Stimulated activated naive CD8-positive, alpha-beta T cell treated with anti-CD3 and anti-CD28 coated beads, Interleukin-15, Interleukin-2, amounts not matched to agents 100 U/mL and 50 U/mL, for 24 hours (primary cell): ENCODE measurements at places on chromosomes 16 and 17.

DNA sequence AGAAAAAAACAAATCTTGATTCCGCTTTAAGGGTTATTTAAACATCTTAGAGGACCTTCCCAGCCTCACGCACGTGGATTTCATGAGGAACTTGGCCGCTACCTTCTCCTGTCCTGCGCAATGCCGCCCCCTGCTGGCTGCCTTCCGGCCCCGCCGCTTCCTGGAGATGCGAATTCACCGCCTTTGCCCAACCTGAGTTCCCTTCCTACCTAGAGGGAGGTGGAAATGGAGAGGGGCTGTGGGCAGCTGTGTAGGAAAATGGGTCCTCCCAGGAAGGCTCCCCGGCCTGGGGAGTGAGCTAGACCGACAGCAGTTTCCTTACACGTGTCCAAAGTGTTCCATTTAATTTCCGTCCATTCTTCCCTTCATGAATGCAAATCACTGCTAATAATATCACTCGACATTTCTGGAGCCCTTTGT is 1.0 kb upstream of the ABCC12 start:
- peak; percentile 92 for DNase-seq

GRCh38 chr17:67942810-67943209 is 53.5 kb downstream of the C17orf58 start:
- DNase-seq, result peak; percentile 7

GRCh38 chr17:41521574-41522261 is 3.0 kb upstream of the KRT15 start:
- no peak for DNase-seq

DNA sequence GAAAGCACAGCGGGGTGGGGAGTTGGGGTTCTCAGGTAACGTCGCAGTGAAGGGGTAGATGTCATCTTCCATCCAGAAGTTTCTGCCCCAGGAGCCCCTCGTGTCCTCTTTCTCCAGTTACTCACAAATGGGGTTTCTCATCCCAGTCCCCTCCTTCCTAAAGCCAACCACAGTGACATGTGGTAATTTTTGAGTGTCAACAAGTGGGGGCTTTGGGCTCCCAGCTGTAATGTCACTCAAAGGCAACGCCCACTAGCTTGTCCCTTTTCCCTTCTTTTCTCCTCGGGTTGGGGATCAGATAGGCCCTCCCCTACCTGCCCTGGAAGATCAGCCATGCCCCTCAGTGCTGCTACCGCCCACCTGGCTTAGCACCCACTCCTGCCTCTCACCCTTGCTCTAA is 14.4 kb downstream of the IRX5 start:
- DNase-seq, result no peak

DNA sequence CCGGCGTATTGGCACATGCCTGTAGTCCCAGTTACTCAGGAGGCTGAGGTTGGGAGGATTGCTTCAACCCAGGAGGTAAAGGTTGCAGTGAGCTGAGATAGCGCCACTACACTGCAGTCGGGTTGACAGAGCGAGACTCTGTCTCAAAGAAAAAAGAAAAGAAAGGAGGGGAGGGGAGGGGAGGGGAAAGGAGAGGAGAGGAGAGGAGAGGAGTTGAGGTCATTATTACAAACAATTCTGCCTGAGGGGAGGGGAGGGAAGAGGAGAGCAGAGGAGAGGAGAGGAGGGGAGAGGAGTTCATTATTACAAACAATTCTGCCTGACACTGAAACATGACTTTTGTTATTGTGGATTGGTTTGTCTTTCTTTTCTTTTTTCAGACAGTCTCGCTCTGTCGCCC is 19.8 kb upstream of the ABCA5 start:
- no peak for DNase-seq

DNA sequence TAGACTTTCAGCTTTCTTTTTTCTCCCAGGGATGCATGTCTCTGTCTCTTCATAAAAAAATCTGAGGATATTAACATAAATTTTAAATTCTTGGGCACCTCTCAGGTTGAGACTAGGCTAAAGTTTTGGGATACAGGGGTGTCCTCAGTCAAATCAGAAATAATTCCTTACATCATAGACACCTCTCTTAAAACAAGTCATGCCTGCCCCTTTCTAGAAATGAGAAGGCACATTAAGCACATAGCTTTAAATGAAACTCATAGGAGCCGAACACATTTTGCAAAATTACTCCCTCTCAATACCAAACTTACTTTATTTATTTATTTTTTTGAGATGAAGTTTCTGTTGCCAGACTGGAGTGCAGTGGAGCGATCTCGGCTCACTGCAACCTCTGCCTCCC is 67.3 kb upstream of the BCAR1 start:
- no peak for DNase-seq

- no peak for DNase-seq
These were observed 14.9 kb downstream of the DUS2 start for GRCh38 chr16:68037841-68038597.

DNA sequence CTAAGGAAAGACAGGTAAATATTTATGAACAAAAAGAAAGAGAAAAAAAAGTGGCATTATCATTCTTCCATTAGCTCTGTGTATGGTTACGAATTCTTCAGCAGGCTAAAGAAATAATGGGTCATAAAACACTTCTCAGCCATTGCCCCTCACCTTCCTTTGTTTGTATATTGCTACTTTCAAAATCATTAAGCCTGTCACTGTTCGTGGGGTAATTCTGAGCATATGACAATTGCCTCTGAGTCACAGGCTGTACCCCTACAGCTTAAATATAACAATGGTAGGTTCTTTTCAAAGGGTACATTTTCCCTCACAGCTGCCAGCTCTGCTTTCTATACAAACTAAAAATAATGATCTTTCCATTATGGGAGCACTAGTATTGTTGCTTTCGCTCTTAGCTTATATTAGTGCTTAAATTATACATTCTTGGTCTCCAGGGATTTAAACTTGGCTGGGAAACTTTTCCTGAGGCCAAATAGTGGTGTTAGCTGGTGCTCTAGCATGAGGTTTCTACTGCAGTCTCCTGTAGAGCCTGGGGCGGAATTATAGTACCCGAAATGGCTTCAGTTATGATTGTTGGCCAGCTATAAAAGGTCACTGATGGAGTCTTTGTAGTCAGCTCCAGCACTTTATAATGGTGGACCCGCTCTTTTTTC is 74.7 kb upstream of the CDH11 start:
- no peak for DNase-seq

- no peak for DNase-seq
These were observed 78.1 kb upstream of the CPHXL start for GRCh38 chr16:75804368-75804767.

DNA sequence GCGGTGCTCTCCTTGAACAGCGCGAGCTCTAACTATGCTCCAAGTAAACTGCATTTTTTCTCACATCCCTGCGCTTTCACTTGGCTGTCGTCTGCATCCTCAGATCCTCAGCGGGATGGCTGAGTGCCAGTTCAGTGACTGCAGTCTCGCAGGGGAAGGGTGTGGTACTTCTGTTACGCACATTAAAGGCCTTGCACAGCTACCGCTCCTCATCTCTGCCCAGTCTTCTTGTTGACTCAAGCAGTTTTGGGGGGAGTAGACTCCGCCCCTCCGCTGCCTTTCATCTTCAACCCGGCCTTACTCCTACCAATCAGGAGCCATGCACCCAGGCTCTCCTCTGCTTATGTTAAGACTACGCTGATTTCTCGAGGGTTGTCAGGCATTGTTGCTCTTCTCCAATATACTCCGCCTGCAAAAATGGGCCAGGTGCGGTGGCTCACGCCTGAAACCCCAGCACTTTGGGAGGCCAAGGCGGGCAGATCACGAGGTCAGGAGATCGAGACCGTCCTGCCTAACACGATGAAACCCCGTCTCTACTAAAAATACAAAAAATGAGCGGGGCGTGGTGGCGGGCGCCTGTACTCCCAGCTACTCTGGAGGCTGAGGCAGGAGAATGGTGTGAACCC is 10.0 kb downstream of the ATP5PD start:
- DNase-seq, result peak; percentile 70

DNA sequence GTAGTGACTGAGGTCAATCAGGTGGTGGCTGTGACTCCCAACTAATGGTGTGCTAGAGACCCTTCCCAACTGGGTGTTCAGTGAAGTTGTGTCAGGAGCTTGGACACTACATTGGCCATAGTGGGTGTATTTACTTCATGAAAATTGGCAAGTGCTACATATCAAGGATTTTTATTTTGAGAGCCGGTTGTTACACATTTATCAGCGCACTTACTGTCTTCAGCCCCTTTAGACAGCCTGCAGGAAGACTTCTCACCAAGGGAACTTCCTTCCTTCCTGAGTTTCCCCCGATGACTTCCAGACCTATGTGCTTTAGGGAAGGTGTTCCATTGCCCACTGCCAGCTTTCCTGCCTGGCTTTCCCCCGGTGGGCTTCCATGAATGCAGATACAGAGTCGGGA is 261.2 kb downstream of the CBLN1 start:
- DNase-seq, result no peak

DNA sequence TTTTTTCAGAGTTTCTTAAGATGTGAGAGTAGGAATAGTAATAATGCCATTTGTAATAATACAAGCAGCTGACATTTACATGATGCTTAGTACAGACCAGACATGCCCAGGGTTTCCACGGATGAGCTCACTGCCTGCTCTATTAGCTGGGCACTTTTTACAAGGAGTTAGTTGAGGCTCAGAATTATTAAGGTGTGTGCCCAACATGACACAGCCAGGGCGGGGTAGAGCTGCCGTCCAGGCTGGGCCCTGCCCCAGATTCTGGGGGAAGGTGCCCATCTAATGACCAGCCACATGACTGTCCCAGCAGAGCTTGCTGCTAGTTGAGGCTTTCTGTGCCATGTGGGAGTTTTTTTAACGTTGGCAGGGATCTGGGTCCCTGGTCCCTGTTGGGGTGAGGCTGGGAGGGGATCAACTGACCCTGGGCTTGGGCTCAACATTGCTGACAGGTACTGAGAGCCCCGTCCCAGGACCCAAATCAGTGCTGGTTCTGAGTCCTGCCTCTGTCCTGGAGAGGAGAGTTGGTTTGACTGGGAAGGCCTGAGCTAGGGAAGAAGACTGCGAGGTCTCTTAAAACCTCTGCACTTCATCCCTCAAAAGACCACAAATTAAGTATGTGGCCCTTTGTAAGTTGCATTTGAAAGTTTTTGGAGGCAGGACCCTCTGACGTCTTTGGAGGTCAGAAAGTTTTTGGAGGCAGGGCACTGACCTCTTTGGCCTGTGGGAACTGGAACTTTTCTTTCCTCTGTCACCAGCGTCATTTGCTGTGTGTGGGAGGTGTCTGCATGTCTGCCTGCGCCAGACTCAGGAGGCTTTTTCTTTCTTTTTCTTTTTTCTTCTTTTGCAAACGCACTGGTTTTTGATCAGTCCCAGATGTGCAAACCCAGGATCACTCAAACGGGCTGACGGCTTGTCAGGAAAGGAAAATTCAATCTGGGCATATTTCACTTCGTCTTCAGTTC is 2.2 kb downstream of the CRISPLD2 start:
- no peak for DNase-seq

DNA sequence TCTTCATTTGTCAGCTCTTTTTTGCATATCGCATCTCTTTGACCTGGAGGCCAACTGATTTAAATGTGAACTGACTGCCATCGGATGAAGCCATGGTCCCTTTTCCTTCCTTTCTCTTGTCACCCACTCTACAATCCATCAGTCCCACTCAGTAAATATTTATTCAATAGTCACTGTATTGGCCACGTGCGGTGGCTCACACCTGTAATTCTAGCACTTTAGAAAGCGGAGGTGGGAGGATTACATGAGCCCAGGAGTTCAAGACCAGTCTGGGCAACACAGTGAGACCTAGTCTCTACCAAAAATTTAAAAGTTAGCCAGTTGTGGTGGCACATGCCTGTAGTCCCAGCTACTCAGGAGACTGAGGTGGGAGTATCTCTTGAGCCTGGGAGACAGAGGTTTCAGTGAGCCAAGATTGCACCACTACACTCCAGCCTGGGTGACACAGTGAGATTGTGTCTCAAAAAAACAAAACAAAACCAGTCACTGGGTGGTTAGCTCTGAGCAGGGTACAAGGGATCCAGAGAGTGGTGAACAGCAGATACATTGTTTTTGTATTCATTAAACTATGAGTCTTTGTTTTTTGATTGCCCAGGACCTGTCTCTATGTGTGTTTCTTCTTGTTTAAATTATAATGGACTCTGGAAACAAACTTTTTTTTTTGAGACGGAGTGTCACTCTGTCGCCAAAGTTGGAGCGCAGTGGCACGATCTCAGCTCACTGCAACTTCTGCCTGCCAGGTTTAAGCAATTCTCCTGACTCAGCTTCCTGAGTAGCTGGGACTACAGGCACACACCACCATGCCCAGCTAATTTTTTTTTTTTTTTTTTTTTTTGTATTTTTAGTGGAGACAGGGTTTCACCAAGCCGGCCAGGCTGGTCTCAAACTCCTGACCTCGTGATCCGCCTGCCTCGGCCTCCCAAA is 6.9 kb downstream of the PHAF1 start:
- DNase-seq, result no peak

GRCh38 chr17:20171741-20172365 is 162.7 kb downstream of the SPECC1 start:
- no peak for DNase-seq

DNA sequence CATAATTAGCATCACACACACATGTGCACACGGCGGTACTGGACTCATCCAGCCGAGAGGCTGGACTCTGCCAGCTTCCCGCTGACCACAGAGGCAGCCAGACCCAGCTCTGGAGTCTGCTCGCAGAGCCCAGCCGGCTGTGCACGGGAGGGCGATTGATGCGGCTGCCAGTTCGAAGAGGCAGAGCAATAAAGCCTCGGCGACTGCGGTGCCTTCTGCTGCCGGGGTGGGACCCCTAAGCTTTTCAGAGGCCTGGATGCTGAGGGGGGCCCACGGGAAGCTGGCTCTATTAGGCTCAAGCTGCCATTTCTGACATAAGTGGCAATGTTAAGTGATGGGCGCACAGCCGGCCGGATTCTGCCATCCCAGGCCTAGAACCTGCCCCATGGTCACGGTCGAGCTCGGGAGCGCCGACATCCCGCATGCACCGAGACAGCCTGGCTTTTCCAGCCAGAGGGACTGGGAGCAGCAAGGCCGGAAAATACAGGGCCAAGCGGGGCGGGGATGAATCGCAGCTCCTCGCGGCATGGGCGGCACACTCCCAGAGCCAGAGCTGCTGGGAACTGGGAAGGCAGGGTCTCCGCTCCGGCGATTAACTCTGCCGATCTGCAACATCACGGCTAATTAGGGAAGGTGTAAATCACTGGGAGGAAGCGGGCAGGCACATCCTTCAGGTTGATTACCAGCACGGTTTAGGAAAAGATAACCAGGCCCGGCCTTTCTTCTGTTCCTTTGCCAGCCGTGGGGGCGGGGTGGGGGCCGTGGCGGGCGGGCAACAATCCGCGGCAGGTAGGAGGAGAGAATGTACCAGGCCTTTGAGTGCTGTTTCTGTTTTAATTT is 57.7 kb downstream of the TBC1D16 start:
- DNase-seq, result no peak

GRCh38 chr17:51710634-51710979 is 447.9 kb downstream of the CA10 start:
- no peak for DNase-seq
